ENCODE measurements at places on chromosomes 6 and 20.

GRCh38 chr6:158536084-158536890 lies 23.6 kb upstream of the TMEM181 start:
- DNase-seq = peak; percentile 77

GRCh38 chr6:70336996-70337742 lies 34.3 kb upstream of the COL9A1 start:
- no peak for DNase-seq

GRCh38 chr6:434051-434705 lies 42.6 kb downstream of the IRF4 start:
- DNase-seq = no peak

DNA sequence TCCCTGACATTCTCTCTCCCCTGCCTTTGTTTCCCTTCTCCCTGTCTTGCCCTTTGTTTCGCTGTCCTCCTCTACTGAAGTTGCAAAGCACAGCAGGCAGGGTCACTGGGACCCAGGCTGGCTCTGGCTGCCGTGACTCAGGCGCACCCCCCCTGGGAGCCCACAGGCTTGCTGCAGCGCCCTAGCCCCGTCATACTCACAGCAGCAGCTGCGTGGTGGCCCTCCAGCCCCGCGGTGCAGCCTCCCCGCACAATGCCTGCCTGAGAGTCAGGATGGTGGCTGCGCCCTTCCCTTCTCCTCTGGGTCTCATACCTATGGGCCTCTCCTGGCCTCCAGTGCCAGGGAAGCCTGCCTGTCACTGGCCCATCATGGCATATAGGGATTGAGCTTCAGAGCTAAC lies 41.7 kb downstream of the TXNDC5 start:
- no peak for DNase-seq

DNA sequence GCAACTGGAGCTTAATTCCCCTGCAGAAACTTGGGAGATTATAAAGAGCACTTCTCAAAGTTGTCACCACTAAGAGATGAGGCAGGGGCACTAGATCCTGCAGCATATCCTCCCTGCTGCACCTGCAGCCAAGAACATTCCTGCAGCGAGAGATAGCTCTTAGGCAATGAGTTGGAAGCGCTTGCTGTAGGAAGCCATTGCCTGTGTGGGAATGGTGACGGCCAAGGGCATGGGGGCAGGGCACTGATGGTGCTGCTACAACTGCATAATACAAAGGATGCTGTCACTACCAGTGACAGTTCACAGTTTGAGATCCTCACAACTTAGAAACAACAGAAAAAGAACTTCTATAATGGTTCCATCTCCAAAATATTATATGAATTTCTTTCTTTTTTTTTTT lies 89.9 kb downstream of the CDS2 start:
- peak; percentile 4 for DNase-seq

- peak; percentile 99 for DNase-seq
These were observed at the start of gene TFB1M for GRCh38 chr6:155314092-155314772. Gene TFB1M (minus strand): TSS chr6:155314484. CDS start chr6:155314428, 56 bp downstream.

Measured in activated T-cell treated with anti-CD3 and anti-CD28 coated beads, Interleukin-2, amount 50 U/mL, for 48 hours (primary cell).